ENCODE measurements at places on chromosomes 1 and 21.

- no peak for DNase-seq
These were observed 35.6 kb upstream of the RNPC3 start for GRCh38 chr1:103489935-103490334.

DNA sequence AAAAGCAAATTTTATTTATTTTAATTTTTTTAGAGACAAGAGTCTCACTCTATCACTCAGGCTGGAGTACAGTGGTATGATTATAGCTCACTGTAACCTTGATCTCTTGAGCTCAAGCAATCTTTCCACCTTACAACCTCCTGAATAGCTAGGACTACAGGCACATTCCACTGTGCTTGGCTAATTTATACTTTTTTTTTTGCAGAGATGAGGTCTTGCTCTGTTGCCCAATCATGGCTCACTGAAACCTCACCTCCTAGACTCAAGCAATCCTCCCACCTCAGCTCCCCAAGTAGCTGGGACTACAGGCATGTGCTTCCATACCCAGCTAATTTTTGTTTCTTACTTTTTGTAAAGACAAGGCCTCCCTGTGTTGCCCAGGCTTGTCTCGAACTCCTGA is 49.5 kb downstream of the DR1 start:
- no peak for DNase-seq

- no peak for DNase-seq
These were observed 118.8 kb upstream of the PALMD start for GRCh38 chr1:99527078-99527477.

GRCh38 chr1:116122955-116123757 is 12.0 kb downstream of the MAB21L3 start:
- DNase-seq = no peak

GRCh38 chr21:45630066-45630694 is 13.3 kb upstream of the PCBP3 start:
- no peak for DNase-seq

DNA sequence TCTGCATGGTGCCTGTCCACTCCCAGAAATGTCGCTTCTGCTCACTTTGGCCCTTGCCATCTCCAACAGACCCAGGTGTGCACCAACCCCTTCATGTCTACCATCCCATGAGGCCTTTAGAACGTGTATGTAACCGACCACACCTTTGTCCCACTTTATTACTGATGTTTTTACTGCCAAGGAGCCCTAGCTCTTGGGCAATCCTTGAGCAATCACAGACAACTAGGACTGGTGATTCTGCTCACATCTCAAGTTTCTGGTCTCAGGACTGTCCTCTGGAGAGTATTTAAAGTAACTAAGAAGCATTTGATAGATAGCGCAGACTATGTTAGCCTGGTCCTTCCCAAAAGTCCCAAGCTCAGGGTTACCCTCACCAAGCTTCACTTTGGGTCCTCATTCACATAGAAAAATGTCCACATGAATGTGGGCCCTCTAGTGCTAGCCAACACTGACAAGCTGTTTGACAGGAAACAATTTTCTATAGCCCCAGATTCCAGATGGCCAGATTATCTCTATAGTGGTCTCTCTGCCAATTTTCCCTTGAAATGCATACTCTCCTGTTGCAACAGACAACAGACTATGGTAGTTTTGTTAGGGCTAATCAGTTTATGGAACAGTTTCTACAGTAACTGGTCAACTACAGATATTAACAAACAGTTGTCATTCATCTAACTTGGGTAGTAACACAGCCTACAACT is 6.9 kb upstream of the TMEM81 start:
- no peak for DNase-seq

- DNase-seq = no peak
These were observed 371.2 kb upstream of the PLXNA2 start for GRCh38 chr1:208615371-208615770.

GRCh38 chr1:4319496-4319895 is 334.9 kb upstream of the AJAP1 start:
- DNase-seq = no peak

GRCh38 chr1:177092001-177092400 is 72.5 kb downstream of the ASTN1 start:
- DNase-seq = no peak

DNA sequence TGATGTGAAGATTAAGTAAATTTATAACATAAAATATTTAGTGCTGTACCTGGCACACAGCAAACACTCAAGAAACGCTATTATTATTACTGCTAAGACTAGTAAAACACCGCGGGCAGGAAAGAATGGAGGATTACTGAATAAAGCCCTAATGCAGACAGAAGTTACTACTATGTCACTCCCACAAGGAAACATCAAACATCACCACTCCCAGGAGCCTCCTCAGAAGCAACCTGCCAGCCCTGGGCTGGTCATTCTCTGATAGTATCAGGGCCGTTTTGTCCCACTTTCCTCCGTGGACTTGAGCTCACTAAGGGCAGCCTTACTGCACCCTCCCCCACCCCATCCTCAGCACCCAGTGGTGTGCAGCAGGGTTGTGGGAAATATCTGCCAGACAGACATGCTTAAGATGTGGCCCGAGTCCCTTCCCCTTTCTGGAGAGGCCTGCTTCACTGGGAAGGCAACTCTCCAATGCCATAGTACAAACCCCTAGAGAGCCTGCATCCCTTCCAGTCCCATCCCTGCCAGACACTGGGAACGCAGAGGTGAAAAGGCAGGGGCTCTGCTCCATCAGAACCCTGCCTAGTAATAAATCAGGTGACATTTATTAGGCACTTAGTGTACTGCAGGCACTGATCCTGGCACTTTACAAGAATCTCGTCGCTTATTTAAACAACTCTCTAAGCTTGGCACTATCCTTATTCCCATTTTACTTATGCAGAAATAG is 41.7 kb upstream of the ECE1 start:
- DNase-seq = no peak

GRCh38 chr21:46455575-46456385 is 2.9 kb upstream of the DIP2A start:
- no peak for DNase-seq

DNA sequence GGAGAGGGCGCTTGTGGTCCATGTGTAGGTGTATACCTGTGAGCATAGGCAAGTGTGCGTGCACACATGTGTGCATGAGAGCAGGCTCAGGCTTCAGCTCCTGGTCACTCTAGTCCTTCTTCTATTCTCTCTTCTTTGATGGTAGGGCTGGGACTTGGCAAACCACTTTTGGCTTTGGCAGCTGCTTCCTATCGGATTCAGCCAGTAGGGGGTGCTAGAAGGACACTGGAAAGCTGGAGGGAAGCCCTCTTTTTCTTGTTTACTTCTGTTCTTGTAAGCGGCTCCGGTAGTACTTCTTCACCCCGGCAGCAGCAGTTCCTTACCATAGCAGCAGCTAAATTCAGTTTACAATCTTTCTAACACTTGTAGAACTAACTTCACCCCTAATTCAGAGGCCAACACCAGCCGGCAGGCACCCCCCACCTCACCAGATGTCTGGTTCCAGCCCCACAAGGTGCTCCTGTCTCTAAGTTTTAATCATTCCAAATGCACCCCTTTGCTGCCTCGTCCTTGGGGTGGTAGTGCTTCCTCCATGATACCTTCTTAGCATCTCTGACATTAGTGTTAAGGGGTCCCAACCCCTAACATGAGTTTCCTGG is 25.1 kb downstream of the NENF start:
- peak; percentile 49 for DNase-seq

GRCh38 chr1:4424766-4425165 is 229.6 kb upstream of the AJAP1 start:
- no peak for DNase-seq

DNA sequence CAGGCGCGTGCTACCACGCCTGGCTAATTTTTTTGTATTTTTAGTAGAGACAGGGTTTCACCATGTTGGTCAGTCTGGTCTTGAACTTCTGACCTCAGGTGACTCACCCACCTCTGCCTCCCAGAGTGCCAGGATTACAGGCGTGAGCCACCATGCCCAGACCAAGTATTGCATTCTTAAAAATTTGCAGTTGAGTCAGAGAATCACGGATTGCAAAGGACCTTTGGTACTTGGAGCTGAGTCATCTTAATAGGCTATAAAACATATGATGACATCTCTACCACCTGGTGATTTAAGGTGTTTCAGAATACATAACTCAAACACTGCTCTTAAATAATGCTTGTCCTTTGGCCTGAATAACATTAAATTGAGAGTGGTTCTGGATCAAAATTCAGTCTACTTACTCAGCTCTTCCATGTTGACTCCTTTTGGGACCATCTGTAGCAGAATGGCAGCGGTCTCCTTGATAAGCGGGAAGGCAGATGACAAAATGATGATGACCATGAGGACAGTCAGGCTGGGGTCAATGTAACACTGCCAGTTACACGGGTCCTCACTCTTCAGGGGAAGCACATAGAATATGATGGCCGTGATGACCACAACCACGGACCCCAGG is 10.4 kb downstream of the SLC30A10 start:
- DNase-seq = no peak

- DNase-seq = no peak
These were observed 114.8 kb upstream of the PTGFR start for GRCh38 chr1:78375996-78376395.

GRCh38 chr1:50350421-50350820 is 72.8 kb downstream of the DMRTA2 start:
- no peak for DNase-seq

- DNase-seq = no peak
These were observed 383.5 kb upstream of the B3GALT2 start for GRCh38 chr1:193569983-193570269.

- peak; percentile 7 for DNase-seq
These were observed 120.2 kb downstream of the GLIS1 start for GRCh38 chr1:53618500-53619366.

DNA sequence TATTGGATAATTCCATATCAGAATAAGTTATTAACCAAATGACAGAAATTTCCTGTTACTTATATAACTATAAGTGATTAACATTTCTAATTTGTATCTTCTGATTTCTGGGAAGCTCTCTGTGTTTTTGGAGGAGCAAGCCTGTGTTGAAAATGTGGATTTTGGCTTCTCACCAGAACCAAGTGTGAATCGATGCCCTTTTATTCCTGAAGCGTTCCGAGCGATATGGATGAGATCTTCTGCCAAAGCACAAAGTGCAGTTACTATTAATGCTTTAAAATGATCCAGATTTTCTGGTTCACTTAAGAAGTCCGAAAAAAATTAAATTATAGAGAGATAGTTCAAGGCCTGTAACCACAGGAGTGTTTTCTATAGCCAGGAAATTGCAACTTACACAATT is 22.8 kb downstream of the ALG14 start:
- no peak for DNase-seq

DNA sequence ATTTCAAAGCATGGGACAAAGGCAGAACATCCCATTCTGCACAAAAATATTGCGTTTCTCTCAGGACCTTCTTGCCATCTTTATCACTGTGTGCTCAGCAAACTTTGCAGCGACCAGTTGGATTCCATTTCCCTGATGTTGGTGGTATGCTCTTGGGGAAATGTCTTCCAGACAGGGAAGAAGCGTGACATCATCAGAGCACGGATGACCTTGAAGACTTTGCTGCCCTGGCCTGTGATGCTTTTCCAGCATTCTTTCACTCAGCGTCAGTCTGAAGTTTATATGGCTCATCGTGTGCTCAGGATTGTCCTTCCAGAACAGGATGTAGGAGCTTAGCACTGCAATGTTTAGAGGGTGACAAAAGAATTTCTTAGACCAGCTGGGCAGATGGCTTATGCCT is 131.4 kb upstream of the F3 start:
- DNase-seq = no peak

Measured in activated CD8-positive, alpha-beta memory T cell treated with anti-CD3 and anti-CD28 coated beads, Interleukin-2, amount 50 U/mL, for 4 hours (primary cell).